T-helper 17 cell (primary cell): ENCODE measurements at places on chromosomes 3 and 15. TPM values are rescaled to one million over a fixed set of nuclear protein-coding genes. Genes with fewer than 3 reads are reported as not detected.
A peak's percentile ranks its signal among the peaks of the same experiment; 100 is the strongest.

- no peak overlapping the region for H3K4me3 ChIP-seq
- peaks cover 8% of the 10 kb centered on the region for H3K36me3 ChIP-seq
- peak overlapping the region; percentile 51 for H3K27ac ChIP-seq
- no peaks in the 10 kb centered on the region for H3K27me3 ChIP-seq
Measured at GRCh38 chr3:46924921-46925584, 47.5 kb downstream of the PTH1R start.

GRCh38 chr15:100169615-100170290, 172.0 kb downstream of the ADAMTS17 start:
- no peaks in the 10 kb centered on the region for H3K27me3 ChIP-seq
- H3K4me1 ChIP-seq: no peaks in the 10 kb centered on the region
- no peak overlapping the region for H3K4me3 ChIP-seq
- no peak for DNase-seq

DNA sequence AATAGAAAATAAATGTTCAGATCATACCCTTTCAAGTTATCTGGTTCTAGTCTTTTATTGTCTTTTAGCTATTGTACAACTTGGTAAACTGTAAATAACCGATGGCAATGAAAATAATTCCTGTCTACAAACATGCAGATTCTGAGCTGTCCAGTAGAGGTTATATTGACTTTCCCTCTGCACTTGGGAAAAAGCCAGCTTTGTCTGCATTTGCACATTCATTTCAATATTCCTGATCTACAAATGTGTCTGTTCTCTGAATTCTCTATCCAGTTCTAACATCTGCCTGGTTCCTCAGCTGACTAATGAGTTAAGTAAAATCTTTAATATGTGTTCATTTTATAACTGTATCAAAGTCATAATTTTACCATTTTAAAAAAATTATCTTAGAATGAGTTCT, 408.5 kb downstream of the ERC2 start:
- H3K27ac ChIP-seq: no peak overlapping the region
- no peak overlapping the region for H3K4me3 ChIP-seq
- no peaks in the 10 kb centered on the region for H3K36me3 ChIP-seq
- H3K4me1 ChIP-seq: no peaks in the 10 kb centered on the region

GRCh38 chr3:11476735-11477144, 167.0 kb downstream of the VGLL4 start:
- H3K4me3 ChIP-seq: no peak overlapping the region
- no peak for DNase-seq
- no peaks in the 10 kb centered on the region for H3K36me3 ChIP-seq

- H3K27me3 ChIP-seq: no peaks in the 10 kb centered on the region
- DNase-seq: no peak
- H3K36me3 ChIP-seq: no peaks in the 10 kb centered on the region
- H3K4me1 ChIP-seq: no peaks in the 10 kb centered on the region
- H3K27ac ChIP-seq: no peak overlapping the region
Measured at GRCh38 chr3:166569589-166569988, 732.4 kb upstream of the BCHE start.

GRCh38 chr15:32901192-32901591, 183.4 kb downstream of the GREM1 start:
- H3K36me3 ChIP-seq: peaks cover 10% of the 10 kb centered on the region
- no peak overlapping the region for H3K4me3 ChIP-seq
- peaks cover 2% of the 10 kb centered on the region for H3K4me1 ChIP-seq
- DNase-seq: no peak
- peaks cover 7% of the 10 kb centered on the region for H3K27me3 ChIP-seq

DNA sequence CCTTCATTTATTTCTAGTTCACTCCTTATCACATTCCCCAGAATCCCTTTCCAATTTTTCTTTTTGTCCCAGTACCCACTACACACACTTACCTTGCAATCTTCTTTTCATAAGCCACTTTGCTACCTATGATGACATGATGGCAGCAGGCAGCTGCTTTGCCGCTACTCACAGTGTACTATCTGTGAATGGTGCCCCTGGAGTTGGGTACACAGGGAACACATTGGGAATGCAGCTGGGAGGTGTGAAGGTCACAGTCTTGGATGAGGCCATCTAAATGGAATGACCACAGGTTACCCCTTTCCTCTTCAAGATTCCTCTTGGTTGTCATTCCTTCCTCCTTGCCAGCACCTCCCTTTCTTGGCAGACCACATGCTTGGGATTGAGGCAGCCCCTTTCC, 20.8 kb upstream of the TNIK start:
- peak overlapping the region; percentile 47 for H3K4me3 ChIP-seq
- H3K4me1 ChIP-seq: peaks cover 7% of the 10 kb centered on the region
- H3K27me3 ChIP-seq: no peaks in the 10 kb centered on the region
- no peak for DNase-seq
- H3K36me3 ChIP-seq: no peaks in the 10 kb centered on the region

DNA sequence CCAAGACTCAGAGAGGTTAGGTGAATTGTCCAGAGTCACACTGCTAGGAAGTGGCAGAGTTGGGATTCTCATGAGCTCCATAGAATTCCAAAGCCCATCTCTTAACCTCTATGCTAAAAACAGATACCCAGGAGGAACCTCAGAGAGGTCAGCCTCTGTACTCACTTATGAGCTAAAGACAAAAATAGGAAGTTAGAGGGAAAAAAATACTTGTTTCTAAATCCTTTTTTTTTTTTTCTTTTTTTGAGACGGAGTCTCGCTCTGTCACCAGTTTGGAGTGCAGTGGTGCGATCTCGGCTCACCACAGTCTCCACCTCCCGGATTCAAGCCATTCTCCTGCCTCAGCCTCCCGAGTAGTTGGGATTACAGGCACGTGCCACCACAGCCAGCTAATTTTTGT, 31.4 kb downstream of the FSD2 start:
- H3K27ac ChIP-seq: no peak overlapping the region
- peaks cover 3% of the 10 kb centered on the region for H3K36me3 ChIP-seq
- H3K4me1 ChIP-seq: peaks cover 2% of the 10 kb centered on the region
- H3K27me3 ChIP-seq: peaks cover 11% of the 10 kb centered on the region

GRCh38 chr3:112894258-112894657, 47.6 kb upstream of the CD200R1L start:
- H3K36me3 ChIP-seq: no peaks in the 10 kb centered on the region
- peaks cover 13% of the 10 kb centered on the region for H3K27me3 ChIP-seq
- H3K27ac ChIP-seq: no peak overlapping the region
- H3K4me3 ChIP-seq: no peak overlapping the region

DNA sequence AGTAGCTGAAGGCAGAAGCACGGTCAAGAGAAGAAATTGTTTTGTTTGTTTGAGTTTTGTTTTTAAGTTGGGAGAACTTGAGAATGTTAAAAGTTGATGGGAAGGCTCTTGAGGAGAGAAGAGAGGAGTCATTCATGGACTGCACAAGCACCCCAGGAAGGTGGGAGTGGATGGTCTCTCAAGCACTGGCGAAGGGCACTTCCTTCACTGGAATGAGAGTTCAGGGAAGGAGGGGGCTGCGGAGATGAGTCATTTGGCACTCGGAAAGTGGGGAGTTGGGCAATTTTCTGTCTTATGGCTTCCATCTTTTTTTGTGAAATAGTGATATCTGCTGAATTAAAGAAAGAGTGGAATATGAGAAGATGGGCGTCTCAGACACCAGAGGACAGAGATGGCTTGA, 66.0 kb downstream of the ATP13A4 start:
- no peaks in the 10 kb centered on the region for H3K4me1 ChIP-seq
- H3K27me3 ChIP-seq: peaks cover 8% of the 10 kb centered on the region
- H3K36me3 ChIP-seq: peaks cover 8% of the 10 kb centered on the region
- H3K4me3 ChIP-seq: no peak overlapping the region
- no peak overlapping the region for H3K27ac ChIP-seq

DNA sequence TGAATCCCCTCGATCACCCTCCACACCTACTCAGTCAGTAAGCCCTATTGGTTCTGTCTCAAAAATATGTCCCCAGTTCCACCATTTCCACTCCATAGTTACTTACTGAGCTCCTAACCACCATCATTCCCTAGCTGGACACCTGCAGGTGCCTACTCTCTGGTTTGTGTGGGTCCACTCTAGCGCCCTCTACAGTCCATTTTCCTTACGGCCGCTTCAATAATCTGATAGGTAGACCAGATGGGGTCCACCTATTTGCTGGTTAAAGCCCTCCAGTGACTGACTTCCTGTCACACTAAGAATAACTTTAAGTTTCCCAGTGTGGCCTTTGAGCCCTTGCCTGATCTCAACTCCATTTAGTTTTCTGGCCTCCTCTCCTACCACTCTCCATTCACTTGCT, 5.0 kb downstream of the GXYLT2 start:
- no peak for DNase-seq
- peaks cover 2% of the 10 kb centered on the region for H3K36me3 ChIP-seq
- no peak overlapping the region for H3K27ac ChIP-seq
- no peaks in the 10 kb centered on the region for H3K4me1 ChIP-seq
- H3K27me3 ChIP-seq: peaks cover 76% of the 10 kb centered on the region

DNA sequence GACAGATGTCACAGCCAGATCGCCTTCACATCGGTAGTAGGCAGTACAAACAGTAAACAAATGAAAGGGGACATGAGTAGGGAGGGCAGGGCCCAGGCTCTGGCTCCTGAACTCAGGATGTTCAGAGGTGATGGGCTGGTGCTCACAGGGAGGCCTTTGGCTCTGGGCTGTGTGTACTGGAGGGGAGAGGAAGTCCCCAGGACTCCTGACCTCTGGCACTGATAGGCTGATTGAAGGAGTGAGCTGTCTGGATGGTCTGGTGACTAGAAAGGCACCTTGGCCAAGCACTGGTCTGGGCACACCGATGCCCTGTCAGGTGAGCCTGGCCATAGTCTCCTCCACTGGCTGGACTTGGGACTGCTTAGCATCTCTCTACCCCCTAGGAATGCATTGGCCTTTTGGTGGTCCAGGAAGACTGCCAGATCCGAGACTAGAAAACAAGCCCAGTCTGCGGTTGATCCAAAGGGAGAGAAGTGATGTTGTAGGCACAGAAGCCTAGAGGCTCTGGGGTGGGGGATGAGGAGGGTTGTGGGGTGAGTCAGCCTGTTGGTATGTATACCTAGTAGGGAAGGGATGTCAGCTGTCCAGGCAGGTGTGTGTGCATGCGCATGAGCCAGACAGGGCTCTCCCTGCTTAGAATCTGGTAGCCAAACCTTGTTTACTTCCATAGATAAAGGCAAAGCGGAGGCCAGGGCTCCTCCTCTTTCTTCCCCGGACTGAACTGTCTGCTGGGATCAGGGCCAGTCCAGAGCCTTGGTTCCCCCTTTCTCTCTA, 1.9 kb downstream of the SPINT1 start:
- DNase-seq: no peak
- peak overlapping the region; percentile 90 for H3K4me3 ChIP-seq
- H3K27me3 ChIP-seq: no peaks in the 10 kb centered on the region
- no peaks in the 10 kb centered on the region for H3K36me3 ChIP-seq

GRCh38 chr3:5144316-5144994, 22.4 kb downstream of the ARL8B start:
- H3K4me1 ChIP-seq: peaks cover 27% of the 10 kb centered on the region
- H3K36me3 ChIP-seq: peaks cover 2% of the 10 kb centered on the region
- no peak overlapping the region for H3K4me3 ChIP-seq
- H3K27ac ChIP-seq: no peak overlapping the region
- no peaks in the 10 kb centered on the region for H3K27me3 ChIP-seq
- DNase-seq: no peak

The ZIC1 gene
- total RNA-seq: not detected

The BFSP2 gene
- 1.5 TPM for total RNA-seq

The CLRN1 gene
- not detected for total RNA-seq

The GOLGA8M gene
- total RNA-seq: not detected

The HDC gene
- total RNA-seq: 8.1 TPM

The FRMD5 gene
- not detected for total RNA-seq

The P2RY12 gene
- 0.62 TPM for total RNA-seq

The TMOD2 gene
- 8.0 TPM for total RNA-seq

The FAM107A gene
- not detected for total RNA-seq
